ENCODE measurements at places on chromosomes 6 and 20. TPM values are rescaled to one million over a fixed set of nuclear protein-coding genes. Genes with fewer than 3 reads are reported as not detected.

DNA sequence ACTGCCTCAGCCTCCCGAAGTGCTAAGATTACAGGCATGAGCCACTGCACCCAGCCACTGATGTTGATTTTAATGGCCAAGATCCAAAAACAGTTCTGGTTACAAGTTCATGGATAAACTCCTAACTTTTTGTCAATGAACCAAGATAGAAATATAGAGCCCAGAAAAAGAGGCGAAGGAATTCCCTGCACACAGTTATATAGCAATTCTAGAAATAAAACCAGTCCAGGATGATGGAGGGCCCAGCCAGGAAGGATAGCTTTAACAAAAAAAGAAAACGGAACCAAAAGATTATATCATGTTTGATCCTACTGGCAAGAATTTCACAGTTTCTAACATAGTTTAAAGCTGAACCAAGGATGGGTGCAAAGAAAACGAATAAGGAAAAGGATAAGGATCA, 10.9 kb downstream of the EPB41L2 start:
- no peak for DNase-seq

DNA sequence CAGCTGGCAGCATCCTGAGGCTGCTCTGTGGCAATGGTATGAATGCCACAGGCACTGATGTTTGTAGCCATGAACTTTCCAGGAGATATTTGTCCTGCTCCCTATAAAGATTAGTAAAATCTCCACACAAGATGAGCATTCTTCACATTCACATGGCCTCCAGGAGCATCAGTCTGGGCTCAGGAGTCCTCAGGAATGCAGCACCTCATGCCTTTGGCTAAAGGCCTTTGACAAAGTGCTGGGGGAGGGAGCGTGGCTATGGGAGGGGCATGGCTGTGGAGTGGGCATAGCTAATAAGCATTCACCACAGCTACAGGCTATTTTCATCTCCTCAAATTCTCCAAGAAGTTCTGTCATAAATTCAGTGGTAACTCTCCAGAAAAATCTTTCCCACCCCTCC, 90.5 kb upstream of the LY86 start:
- no peak for DNase-seq

- no peak for DNase-seq
These were observed 36.7 kb upstream of the MCM9 start for GRCh38 chr6:118971682-118972081.

DNA sequence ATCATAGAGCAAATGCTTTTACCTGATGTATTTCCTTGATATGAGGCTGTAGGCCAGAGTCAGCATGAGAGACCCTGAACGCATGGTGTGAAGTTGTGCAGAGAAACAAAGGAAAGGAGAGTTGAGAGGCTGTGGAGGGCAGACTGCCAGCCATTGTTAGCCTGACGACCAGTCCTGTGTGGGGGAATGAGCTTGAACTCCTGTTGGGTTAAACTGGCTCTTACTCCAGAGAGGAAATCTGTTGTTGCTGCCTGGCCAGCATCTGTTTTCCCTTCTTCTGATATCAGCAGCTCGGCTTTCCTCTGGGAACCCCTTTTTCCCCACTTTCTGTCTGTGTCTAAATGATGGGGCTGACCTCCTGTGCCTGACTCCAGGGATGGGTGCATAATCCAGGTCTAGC, 158.2 kb upstream of the ZFP64 start:
- DNase-seq: no peak

- no peak for DNase-seq
These were observed 187.0 kb downstream of the PLCB1 start for GRCh38 chr20:8318965-8319625.

DNA sequence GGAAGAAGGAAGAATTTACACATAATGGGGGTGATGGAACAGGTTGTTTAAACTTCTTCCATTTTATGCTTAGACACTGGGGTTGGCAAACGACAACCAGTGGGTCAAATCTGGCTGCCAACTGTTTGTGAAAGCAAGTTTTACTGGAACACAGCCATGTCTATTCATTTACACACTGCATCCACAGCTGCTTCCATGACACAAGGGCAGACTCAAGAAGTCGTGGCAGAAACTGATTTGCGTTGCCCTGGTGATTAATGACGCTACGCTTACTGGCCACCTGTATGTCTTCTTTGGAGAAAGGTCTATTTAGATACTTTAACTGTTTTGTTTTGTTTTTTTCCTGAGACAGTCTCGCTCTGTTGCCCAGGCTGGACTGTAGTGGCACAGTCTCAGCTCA, 19.0 kb downstream of the CTCFL start:
- no peak for DNase-seq

DNA sequence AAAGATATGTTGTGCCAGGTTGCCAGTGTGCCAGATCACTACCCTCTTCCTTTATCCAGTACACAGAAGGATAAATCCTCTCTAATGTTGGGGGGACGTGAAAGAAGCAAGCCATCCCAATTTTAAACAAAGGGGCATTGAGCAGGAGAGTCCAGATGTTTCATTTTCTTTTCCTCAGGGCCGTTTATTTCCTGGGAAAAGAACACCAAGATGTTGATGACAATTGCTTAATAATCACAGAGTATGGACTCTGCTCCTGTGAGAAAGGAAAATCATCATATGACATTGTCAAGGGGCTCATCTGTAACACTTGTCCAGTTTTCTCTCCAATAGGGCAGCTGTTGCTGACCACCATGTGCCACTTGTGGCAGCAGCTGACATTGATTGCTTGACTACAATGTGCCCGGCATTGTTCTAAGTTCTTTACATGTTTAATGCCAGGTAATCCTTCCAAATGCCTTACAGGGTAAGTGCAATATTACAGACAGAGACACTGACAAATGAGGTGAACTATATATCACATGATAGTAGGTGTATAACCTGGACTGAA, 161.4 kb downstream of the CD109 start:
- no peak for DNase-seq

DNA sequence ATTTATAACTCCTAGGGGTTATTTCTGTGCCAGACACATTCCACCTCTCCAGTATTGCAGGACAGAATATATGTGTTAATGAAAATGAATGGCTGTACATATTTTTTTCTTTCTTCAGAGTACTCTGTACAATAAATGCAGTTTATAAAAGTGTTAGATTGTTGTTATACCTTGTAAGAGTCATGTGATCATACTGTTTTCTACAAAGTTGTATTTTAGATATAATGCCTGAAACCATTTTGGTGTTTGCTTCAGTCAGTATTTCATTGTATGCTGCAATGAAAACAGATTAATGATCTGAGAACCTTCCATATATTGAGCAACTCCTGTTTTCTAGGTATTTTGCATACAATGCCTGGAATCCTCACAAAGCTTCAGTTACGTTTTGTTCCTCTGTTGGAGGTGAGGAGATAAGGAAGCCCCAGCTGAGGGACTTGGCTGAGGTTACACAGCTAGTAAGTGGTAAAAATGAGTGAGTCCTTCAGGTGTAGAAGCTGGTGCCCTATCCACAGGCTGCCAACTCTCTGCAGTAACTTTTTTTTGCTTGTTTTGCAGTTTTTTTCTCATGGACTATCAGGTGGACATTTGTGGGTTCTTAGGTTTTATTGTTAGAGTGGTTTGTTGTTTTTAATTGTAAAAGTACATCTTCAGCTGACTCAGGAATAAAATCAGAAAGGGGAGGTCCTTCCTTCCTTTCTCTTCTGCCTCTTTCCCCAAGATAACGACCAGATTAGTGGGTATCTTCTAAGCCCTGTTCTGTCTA, 11.6 kb downstream of the PDCD2 start:
- DNase-seq: no peak

DNA sequence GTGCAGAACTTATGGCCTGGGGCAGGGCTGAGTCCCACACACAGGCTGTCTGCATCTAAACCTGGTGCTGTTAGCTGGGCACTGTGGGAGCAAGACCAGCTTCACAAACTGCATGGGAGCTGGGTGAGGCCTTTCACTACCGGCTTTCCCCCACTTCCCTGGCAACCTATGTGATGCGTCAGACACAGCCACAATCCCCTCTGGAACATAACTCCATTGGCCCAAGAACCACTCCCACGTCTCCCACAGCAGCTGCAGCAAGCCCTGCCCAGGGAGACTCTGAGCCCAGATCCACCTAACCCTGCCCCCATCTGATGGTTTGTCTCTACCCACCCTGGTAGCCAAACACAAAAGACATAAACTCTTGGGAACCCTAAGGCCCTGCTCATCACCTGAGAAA, 9.3 kb downstream of the WDR27 start:
- DNase-seq: no peak

Gene SLC26A8
- total RNA-seq: not detected

Gene TMEM217
- 0.87 TPM for total RNA-seq
